ENCODE measurements at places on chromosomes 4 and X. TPM values are rescaled to one million over a fixed set of nuclear protein-coding genes. Genes with fewer than 3 reads are reported as not detected.

The ARHGEF38 gene
- 20.4 TPM for total RNA-seq

The USP9X gene
- total RNA-seq, result 90.5 TPM

The CITED1 gene
- not detected for total RNA-seq

The ART3 gene
- total RNA-seq, result 1.6 TPM

The UTP3 gene
- total RNA-seq, result 17.1 TPM

The ATOH1 gene
- total RNA-seq, result not detected

GRCh38 chr4:154088741-154089140 lies 299.9 kb upstream of the SFRP2 start:
- DNase-seq, result no peak

- no peak for DNase-seq
Observed at GRCh38 chrX:53969540-53969939, 74.7 kb downstream of the PHF8 start.

- DNase-seq, result no peak
Observed at GRCh38 chr4:93561842-93562241, 266.7 kb upstream of the ATOH1 start.

All from mucosa of gallbladder (tissue), 1 donor.